ENCODE measurements at places on chromosomes 11 and 22.

GRCh38 chr11:47992959-47993820, 12.8 kb downstream of the PTPRJ start:
- no peak for DNase-seq

DNA sequence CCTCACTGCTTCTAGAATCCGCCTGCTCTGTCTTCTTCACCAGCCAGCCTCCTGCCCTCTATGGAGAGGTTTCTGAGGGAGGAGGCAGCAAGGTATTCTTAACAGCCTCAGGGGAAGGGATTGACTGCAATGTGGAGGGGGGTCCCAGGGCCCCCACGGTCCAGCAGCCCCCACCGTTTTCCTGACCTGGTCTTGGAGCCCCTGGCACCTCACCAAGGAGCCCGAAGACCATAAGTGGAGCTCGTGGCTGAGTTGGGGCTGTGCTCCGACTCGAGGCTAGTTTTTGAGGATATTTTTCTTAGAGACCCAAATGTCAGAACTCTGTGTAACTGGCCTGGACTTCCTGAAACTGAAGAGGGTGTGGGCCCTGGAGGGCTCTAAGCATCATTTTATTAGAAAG, 590.0 kb downstream of the BRD1 start:
- no peak for DNase-seq

- DNase-seq, result no peak
These were observed 11.7 kb upstream of the MPEG1 start for GRCh38 chr11:59224351-59224928.

- DNase-seq, result no peak
These were observed 1.3 kb downstream of the SLC39A13 start for GRCh38 chr11:47409440-47410369.

- no peak for DNase-seq
These were observed 306.6 kb downstream of the BUD13 start for GRCh38 chr11:116466191-116466590.

- DNase-seq, result no peak
These were observed 28.3 kb downstream of the SLC1A2 start for GRCh38 chr11:35390737-35391682.

- DNase-seq, result no peak
These were observed 94.0 kb upstream of the APOA1 start for GRCh38 chr11:116931206-116931953.

- DNase-seq, result peak; percentile 96
These were observed at the start of the genes CDCA5 and ZFPL1 for GRCh38 chr11:65083834-65084597. TSS of gene CDCA5 (minus strand) at chr11:65084040. CDS start at chr11:65083978, 62 bp downstream. TSS of gene ZFPL1 (plus strand) at chr11:65084222. CDS start at chr11:65084699, 477 bp downstream.

- DNase-seq, result no peak
These were observed 1589.4 kb upstream of the TENM4 start for GRCh38 chr11:81030186-81030585.

DNA sequence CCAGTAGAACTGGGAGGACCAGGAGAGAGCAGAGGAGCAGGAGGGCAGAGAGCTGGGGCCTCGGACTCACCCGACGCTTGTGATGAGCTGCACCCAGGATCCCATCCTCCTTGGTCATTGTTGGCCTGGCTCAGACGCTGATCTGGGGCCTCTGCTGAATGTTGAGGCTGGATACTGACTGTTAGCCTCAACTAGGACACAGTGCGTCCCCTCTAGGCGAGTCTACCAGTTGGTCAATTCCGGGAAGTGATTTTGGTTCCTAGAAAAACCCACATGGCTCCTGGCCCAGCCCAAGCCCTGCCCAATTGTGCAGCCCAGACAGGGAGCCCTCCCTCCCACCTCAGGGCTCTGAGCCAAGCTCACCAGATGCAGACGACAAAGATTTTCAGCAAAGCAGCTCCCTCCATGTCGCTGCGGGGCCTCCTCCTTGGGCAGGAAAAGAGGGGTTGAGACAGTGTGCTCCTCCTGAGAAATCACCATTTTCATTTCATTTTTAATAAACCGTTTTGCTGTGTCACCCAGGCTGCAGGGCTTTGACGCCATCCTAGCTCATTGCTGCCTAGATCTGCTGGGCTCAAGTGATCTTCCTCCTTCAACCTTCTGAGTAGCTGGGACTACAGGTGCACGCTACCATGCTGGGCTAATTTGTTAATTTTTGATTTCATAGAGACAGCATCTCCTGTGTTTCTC, at the start of gene APOL4:
APOL4 (minus strand) TSS at position 180 of the 690 bp plus-strand sequence; CDS start at position 105, 75 bp downstream.
- DNase-seq, result no peak

- no peak for DNase-seq
These were observed 28.3 kb downstream of the MOV10L1 start for GRCh38 chr22:50118129-50118528.

DNA sequence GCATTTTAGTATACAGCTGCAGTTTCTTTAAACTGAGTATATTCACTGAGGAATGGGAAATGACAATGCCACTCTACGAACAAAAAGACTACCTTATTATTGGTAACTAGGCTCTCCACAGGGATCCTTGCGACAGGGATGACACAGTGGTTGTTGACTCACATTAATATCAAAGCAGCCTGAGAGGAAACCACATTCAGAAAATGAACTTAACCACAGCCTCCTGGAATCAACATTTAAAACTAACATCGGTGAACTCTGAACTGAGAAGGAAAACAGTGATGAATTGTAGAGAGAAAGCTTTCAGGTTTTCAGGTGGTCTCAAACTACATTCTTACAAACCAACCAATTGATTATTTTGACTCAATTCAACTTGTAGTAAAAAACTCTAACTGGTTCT, 90.3 kb upstream of the MTMR2 start:
- DNase-seq, result no peak

DNA sequence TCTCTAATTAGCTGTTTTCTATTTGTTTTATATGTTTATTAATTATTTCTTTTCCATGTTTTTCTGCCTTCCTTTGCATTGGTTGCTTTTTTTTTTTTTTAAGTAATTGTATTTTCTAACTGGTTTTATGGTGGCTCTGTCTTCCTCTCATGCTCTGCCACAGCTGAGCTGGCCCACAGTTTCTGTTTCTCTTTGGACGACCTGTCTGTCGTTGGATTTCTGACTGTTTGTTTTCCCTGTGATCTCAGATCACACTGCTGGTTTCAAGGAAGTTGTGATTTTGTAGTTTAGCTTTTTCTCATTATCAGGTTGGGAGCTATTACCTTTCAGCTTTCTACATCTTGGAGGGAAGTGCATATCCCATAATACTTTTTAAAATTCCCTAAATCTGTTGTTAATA, 15.9 kb upstream of the OR6M1 start:
- no peak for DNase-seq

DNA sequence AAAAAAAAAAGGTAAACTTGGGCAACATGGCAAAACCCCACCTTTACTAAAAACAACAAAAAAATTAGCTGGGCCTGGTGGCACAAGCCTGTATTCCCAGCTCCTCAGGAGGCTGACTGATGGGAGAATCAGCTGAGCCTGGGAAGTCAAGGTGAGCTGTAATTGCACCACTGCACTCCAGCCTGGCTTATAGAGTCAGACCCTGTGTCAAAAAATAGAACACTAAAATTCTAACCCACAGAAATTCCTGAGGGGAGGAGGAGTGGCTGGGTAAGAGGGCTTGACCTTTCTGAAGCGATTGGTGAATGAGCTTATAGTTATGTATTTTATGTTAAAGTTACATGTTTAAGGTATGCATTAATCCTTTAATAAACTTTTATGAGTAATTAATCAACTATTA, 53.3 kb downstream of the FAT3 start:
- DNase-seq, result no peak

DNA sequence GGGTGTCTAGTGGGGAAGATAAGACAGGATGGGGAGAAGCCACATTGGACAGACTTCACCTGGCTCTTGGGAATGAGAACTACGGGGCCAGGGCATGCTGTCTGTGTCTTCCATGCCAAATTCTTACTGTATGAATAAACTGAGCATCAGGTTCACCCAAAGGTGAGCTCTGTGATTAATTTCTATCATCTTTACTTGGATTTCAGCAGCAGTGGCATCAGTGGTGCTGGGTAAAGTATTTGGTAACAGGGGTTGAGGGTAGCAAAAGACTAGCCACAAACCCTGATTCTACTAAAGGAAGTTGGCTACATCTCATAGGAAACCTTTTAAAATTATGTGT, 38.8 kb downstream of the IRAG1 start:
- no peak for DNase-seq

- no peak for DNase-seq
These were observed 11.6 kb downstream of the CPSF7 start for GRCh38 chr11:61418136-61418535.

GRCh38 chr22:35477911-35478582, 62.6 kb upstream of the RASD2 start:
- DNase-seq, result no peak

DNA sequence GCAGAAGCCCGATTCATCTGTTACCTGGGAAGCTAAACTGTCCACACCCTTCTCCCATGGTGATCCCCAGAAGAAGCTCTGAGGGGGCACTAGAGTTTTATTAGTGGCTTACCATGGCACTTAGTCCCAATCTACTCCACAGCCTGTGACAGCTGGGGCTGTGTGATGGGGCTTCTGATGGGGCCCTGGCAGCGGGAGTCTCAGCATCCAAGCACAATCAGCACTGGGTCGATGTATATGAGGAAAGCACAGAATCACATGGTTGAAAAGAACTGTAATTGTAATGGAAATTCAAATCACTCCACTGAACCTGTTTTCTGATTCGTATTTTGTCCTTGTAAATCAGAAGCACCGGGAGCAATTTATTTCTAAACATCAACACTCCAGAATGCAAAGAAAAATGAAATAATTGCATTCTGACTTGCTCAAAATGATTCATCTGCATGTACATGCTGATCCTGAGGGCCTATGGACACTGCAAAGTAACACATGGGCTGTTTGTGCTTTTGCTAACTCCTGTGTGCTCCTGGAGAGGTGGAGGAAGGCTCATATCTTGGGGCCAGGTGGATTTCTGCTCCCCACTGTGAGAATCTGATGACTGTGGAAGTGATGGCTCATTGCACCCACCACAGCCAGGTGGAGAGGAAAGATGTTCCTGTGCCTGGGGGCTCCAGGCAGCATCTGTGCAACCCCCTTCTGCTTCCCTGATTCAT, 203.0 kb downstream of the KIRREL3 start:
- DNase-seq, result no peak

DNA sequence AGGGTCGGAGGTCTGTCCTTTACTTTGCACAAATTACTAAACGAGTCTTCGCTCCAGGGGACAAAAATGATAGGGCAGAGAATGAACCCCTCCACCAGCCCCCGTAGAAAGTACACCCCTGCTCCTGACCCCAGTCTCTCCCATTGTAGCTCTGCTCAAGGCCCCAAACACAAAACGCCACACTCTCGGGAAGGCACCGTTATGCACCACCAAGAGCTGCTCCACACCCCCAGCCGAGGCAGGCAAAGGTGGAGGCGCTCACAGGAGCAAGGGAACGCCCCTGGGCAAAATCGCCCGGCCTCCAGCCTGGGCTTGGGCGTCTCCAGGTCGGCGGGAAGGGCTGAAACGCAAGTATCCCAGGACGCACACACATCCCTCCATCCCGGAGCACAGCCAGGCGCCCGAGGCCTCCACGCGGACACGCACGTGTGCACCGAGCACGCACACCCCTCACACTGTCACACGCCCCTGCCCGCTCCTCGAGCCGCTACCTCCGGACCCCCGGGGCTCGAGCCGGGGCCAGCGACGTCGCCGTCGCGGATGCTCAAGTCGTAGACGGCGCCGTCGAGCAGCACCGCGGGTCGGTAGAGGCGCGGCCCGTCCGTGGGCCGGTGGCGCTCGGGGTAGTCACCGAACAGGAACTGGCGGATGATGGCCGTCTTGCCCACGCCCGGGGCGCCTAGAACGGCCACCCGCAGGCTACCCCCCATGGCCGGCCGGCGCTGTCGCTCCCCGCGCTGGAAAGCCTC, 786 bp downstream of the RASL10A start:
- DNase-seq, result no peak

DNA sequence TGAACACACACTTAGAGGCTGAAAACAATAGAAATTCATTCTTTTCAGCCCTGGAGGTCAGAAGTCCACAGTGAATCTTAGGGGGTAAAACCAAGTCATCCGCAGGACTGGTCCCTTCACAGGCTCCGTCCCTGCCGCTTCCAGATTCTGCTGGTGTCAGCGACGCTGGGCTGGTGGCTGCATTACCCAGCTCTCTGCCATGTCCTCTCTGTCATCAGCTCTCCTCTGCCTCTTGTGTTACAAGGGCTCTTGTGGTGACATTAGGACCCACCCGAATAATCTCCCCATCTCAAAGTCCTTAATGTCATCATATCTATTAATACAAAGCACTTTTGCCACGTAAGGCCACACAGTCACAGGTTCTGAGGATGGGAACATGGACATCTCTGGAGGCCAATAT, 47.7 kb upstream of the ANO1 start:
- no peak for DNase-seq

DNA sequence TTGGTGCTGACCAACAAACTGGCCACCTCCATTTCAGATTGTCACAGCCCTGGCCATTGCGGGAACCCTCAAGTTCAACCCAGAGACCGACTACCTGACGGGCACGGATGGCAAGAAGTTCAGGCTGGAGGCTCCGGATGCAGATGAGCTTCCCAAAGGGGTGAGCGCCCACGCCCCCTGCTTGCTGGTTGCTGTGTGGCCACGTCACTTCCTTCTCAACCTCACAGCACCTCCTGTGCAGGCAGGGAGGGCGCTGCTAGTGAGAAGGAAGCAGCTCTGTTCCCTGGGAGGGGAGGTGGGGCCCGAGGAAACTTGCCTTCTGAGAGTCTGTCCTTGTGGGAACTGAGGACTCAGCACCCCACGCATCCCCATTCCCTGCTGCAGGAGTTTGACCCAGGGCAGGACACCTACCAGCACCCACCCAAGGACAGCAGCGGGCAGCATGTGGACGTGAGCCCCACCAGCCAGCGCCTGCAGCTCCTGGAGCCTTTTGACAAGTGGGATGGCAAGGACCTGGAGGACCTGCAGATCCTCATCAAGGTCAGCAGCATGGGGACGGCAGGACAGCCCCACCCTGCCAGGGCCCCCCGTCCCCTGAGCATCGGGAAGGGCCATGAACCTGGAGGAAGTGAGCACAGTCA, 19.3 kb downstream of the POLR3H start:
- peak; percentile 61 for DNase-seq

- DNase-seq, result no peak
These were observed 98.2 kb upstream of the MTMR2 start for GRCh38 chr11:96021901-96022650.

- DNase-seq, result peak; percentile 65
These were observed 55.0 kb downstream of the MYH9 start for GRCh38 chr22:36332623-36333332.

GRCh38 chr11:80054582-80055165, 613.8 kb upstream of the TENM4 start:
- DNase-seq, result no peak

- no peak for DNase-seq
These were observed 46.1 kb downstream of the ENTHD1 start for GRCh38 chr22:39847477-39847876.

DNA sequence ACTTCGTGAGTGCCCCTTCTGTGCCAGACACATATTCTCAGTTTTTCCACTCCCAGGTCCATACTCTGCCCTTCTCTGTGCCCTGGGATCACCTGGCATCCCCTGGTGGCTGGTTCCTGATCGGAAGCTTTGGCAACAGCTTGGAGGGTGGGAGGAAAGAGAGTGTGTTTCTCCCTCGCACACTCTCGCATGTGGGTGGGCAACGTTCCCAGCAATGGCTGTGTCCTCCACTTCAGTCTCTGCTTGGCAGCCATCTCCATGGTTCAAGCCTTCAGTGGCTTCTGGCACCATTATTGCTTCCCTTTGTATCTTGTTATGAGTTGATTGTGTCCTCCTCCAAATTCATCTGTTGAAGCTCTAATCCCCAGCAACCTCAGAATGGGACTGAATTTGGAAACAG, 342.7 kb upstream of the SYN3 start:
- DNase-seq, result no peak

Measured in activated T-cell treated with anti-CD3 and anti-CD28 coated beads, Interleukin-2, amount 50 U/mL, for 1 hour (primary cell).